Stimulated activated memory B cell treated with anti-CD40 and anti-IgM and Interleukin-4, amounts not matched to agents 10 μg/mL and 1 μg/mL and 100 μg/mL, for 72 hours (primary cell): ENCODE measurements at places on chromosomes 5 and 9.

- H3K27me3 ChIP-seq, result peaks cover 30% of the 10 kb centered on the region
- no peak overlapping the region for H3K27ac ChIP-seq
- no peaks in the 10 kb centered on the region for H3K36me3 ChIP-seq
- no peak overlapping the region for H3K4me3 ChIP-seq
- no peak for ATAC-seq
Measured at GRCh38 chr5:16712178-16712577, 95.4 kb upstream of the RETREG1 start.

DNA sequence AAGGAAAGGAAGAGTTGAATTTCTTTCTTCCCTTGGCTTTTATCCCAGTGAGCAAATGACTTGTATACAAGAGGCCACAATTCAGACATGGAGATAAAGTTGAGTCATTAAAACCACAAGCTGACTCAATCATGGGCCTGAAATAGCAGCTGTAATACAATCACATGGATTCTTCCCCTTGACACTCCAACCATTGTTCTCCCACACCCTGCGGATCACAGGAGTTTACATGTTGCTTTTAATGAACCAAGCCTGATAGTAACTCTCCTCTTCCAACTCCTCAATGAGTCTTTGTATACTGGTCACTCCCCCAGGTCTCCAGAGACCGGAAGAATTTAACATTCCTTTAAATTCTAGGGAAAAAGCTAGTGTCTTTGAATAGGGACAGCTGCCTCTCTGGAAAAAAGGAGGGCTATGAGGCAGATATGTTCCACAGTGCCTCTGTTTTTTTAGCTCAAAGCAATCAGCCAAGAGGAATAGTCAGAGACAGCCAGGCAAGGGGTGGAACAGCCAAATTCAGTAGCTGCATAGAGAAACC lies 32.4 kb downstream of the PCDHGC5 start:
- peaks cover 34% of the 10 kb centered on the region for H3K4me1 ChIP-seq
- peaks cover 87% of the 10 kb centered on the region for H3K36me3 ChIP-seq
- H3K4me3 ChIP-seq, result no peak overlapping the region
- no peak overlapping the region for H3K27ac ChIP-seq
- ATAC-seq, result no peak

DNA sequence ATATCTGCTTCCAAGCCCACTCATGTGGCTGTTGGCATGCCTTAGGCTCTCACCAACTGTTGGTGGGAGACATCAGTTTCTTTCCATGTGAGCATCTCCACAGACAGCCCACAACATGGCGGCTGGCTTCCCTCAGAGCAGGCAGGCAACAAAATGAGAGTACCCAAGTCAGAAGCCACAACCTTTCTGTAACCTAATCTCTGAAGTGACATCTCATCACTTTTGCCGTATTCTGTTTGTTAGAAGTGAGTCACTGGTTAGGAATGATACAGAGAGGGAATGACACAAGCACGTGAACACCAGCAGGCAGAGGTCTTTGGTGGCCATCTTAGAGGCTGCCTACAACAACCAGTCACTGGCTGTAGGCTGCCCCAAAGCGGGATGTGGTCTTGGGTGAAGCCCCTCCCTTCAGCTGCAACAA lies 88.6 kb upstream of the RASGRF2 start:
- no peak overlapping the region for H3K27ac ChIP-seq
- peaks cover 69% of the 10 kb centered on the region for H3K36me3 ChIP-seq

DNA sequence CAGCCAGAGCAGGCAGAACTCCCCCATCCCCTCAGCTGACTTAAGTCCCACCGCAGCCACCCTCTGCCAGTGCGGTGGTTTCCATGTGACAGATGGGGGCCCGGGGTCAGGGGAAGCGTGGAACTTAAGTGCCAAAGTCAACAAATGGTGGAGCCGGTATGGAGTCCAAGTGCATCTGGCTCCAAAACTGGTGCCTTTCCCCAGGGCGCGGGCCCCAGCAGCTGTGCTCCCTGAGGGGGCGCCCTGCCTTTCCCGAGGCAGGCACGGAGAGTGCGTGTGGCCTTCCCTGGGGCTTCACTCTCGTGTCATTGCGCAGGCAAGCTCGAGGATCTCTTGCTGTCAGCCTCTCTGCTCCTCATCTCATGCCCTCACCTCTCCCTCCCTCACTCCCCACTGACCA lies 33.8 kb downstream of the SLC46A2 start:
- no peak for ATAC-seq
- H3K27me3 ChIP-seq, result no peaks in the 10 kb centered on the region
- H3K27ac ChIP-seq, result no peak overlapping the region
- H3K4me1 ChIP-seq, result peaks cover 33% of the 10 kb centered on the region
- peaks cover 6% of the 10 kb centered on the region for H3K36me3 ChIP-seq

- no peaks in the 10 kb centered on the region for H3K36me3 ChIP-seq
- H3K4me3 ChIP-seq, result no peak overlapping the region
- ATAC-seq, result no peak
- H3K27ac ChIP-seq, result no peak overlapping the region
Measured at GRCh38 chr5:96075579-96076289, 114.1 kb upstream of the ELL2 start.

- H3K36me3 ChIP-seq, result peaks cover 25% of the 10 kb centered on the region
- no peaks in the 10 kb centered on the region for H3K27me3 ChIP-seq
- H3K4me1 ChIP-seq, result peaks cover 67% of the 10 kb centered on the region
- peak overlapping the region; percentile 77 for H3K27ac ChIP-seq
- peak; percentile 91 for ATAC-seq
Measured at GRCh38 chr5:171926311-171926710, 80.1 kb downstream of the FBXW11 start.

DNA sequence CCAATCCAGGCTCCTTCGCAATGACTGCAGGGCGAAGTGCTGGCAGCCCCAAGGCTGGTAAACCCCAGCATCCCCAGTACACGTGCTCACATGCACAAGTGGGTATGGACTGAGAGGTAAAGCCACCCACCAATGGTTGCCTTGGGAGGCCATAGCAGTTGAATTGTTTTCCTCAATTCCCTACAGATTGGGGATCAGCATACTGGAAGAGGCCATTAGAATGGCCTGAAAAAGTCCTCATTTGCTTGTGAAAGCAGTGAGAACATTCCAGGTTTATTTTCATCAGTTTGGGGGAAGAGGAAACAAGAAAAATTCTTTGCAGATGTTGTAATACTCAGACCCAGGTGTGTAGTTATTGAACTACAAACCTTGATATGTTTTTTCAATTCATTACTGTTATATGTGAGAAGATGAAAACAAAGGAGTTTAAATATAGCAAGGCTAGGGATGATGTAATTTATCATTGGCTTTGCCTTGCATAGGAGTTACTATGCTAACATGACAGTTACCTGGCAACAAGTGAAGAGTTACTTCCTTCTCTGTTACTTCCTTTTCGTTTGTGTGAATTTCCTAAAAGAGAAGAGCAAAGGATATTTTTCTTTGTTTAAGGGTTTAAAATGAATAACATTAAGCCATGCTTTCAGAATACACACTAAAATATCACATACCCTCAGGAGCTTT lies 36.4 kb downstream of the MTMR12 start:
- no peak overlapping the region for H3K4me3 ChIP-seq
- no peak overlapping the region for H3K27ac ChIP-seq
- ATAC-seq, result no peak
- peaks cover 48% of the 10 kb centered on the region for H3K36me3 ChIP-seq
- H3K4me1 ChIP-seq, result peaks cover 37% of the 10 kb centered on the region

DNA sequence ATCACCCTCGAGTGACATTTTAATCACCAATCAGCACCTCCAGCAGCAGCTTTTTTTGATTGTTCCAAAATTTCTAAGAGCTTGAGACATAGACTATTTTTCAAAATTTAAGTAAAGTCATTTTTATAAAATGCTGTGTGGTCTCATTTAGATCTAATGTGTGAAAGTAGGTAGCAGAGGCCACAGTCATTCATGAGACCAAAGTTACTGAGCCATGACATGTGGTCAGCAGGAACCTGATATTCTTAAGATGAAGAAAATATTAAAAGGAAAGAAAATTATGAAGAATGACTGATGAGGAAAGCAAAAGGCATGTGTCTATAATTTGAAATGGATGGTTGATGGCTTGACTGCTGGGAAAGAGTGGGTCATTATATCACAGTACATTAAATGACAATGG lies 7.2 kb downstream of the FREM1 start:
- no peak for ATAC-seq
- no peaks in the 10 kb centered on the region for H3K27me3 ChIP-seq
- H3K4me1 ChIP-seq, result no peaks in the 10 kb centered on the region
- no peak overlapping the region for H3K27ac ChIP-seq

DNA sequence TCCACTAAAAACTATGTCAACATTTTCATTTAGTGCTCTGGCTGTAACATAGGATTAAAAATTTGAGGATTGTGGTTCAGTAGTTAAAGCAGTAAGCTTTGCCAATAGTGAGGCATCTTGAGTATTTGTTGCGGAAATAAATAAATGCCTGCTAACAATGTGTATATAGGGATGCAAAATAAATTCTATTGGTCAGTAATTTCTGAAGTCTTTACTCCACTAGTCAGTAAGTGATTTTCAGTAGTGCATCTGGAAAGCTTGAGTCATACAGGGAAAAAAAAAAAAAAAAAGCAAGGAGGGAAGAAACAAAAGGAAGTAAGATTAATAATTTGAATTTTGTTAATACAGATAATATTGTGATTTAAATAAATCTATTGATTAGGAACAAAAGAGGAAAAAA lies 21.0 kb downstream of the NIPBL start:
- H3K36me3 ChIP-seq, result peaks cover 34% of the 10 kb centered on the region
- no peak overlapping the region for H3K27ac ChIP-seq
- H3K27me3 ChIP-seq, result no peaks in the 10 kb centered on the region
- no peak for ATAC-seq
- H3K4me1 ChIP-seq, result peaks cover 72% of the 10 kb centered on the region
- no peak overlapping the region for H3K4me3 ChIP-seq

- no peaks in the 10 kb centered on the region for H3K27me3 ChIP-seq
- H3K36me3 ChIP-seq, result no peaks in the 10 kb centered on the region
- H3K4me1 ChIP-seq, result no peaks in the 10 kb centered on the region
- no peak overlapping the region for H3K4me3 ChIP-seq
- ATAC-seq, result no peak
Measured at GRCh38 chr5:84259283-84260045, 125.2 kb downstream of the EDIL3 start.

GRCh38 chr5:121164632-121165031 lies 687.0 kb upstream of the FTMT start:
- H3K4me1 ChIP-seq, result no peaks in the 10 kb centered on the region
- no peaks in the 10 kb centered on the region for H3K36me3 ChIP-seq
- no peak overlapping the region for H3K4me3 ChIP-seq
- H3K27ac ChIP-seq, result no peak overlapping the region

DNA sequence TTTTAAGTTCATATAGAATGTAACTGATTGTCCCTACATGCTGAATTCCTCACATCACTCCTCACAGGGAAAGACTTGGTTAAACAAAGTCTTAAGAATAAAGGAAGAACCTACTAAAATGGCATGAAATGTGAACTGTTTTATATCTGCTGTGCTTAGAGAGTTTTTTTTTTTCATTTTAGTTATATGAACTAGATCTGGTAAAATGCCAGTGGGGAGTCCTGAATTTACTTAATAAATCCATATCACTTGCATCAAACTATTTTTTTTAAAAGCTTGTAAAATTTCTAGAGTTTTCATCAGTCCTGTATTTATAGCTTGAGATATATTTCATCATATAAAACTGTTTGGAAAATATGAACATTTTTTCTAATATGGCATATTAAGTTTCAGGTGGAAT lies 1528.6 kb downstream of the EFNA5 start:
- no peaks in the 10 kb centered on the region for H3K27me3 ChIP-seq
- no peak overlapping the region for H3K27ac ChIP-seq
- ATAC-seq, result no peak
- H3K4me1 ChIP-seq, result no peaks in the 10 kb centered on the region
- no peaks in the 10 kb centered on the region for H3K36me3 ChIP-seq
- no peak overlapping the region for H3K4me3 ChIP-seq

DNA sequence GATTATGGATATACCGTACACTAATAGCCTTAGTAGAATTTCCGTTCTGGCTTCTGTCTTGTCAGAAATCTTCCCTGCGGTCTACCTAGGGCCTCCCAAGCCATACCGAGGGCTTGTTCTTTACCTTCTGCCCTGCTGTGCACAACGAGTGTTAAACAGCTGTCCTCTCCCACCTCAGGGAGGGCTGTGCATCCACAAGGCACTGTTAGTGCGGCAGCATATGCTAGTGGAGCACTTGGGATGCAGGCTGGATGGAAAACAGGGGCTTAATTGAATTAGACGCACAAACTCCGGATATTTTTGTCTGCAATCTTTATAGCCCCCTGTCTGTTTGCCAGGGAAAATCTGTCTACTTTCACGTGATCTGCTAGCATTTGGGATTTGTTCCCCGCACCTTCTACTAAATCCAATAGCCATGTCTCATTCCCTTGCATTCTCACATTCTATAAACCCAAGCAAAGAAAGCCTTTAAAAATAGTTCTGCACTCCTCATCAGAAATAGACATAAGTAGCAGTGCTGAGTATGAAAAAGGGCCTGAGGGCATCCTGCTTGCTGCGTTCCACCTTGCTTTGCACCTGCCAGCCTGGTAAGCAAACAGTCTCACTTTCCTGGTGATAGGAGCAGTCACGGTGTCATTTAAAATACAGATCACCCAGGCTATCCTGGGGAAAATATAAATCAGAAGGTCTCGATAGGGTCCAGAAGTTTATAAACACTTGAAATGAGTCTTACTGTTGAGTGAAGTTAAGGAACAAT lies 382.6 kb downstream of the RASEF start:
- no peak for ATAC-seq
- no peaks in the 10 kb centered on the region for H3K27me3 ChIP-seq
- H3K27ac ChIP-seq, result no peak overlapping the region
- no peaks in the 10 kb centered on the region for H3K36me3 ChIP-seq
- no peak overlapping the region for H3K4me3 ChIP-seq

DNA sequence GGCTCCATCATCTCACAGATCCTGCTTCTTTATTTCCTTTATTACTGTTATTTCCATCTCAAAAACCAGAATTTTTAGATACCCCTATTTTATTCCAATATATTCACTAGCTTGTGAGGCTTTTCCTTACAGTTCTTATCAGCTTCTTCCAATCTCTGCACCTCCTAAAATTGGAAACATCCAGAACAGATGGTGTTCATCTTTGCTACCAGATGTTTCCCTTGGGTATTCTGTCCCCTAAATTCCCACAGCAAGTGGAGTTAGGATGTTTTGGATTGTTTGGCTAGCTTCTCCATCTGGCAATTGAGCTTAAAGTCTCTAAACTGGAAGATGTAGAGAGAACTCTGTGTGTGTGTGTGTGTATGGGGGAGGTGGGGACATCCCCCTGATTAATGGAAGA lies 580.4 kb downstream of the DTWD2 start:
- H3K27me3 ChIP-seq, result no peaks in the 10 kb centered on the region
- H3K4me1 ChIP-seq, result no peaks in the 10 kb centered on the region
- no peaks in the 10 kb centered on the region for H3K36me3 ChIP-seq
- no peak for ATAC-seq

DNA sequence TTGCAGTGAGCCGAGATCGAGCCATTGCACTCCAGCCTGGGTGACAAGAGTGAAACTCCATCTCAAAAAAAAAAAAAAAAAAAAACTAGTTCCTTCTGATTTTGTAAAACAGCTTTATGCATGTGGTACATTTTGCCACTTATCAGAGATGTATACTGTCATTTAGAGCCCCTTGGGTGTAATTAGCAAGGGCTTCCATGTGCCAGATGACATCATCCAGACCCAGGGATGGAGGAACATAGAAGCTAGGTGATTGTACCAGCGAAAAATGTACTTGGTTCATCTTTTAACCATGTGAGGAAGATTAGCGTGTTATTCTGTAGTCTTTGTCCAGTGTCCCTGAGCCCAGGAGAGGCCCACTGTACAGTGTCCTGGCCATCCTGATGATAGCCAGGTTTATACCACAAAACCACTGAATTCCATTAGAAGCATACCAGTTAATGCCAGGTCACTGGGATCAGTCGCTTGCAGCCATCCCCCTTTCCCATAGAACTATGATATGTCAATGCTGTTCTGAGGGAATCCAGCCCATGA lies 239.3 kb upstream of the SGCD start:
- H3K27ac ChIP-seq, result no peak overlapping the region
- no peaks in the 10 kb centered on the region for H3K4me1 ChIP-seq
- H3K36me3 ChIP-seq, result no peaks in the 10 kb centered on the region
- no peak for ATAC-seq
- H3K27me3 ChIP-seq, result no peaks in the 10 kb centered on the region
- no peak overlapping the region for H3K4me3 ChIP-seq
